ENCODE measurements at places on chromosomes 4 and X.

GRCh38 chrX:13647709-13648212 is 5.2 kb upstream of the TCEANC start:
- DNase-seq, result no peak

DNA sequence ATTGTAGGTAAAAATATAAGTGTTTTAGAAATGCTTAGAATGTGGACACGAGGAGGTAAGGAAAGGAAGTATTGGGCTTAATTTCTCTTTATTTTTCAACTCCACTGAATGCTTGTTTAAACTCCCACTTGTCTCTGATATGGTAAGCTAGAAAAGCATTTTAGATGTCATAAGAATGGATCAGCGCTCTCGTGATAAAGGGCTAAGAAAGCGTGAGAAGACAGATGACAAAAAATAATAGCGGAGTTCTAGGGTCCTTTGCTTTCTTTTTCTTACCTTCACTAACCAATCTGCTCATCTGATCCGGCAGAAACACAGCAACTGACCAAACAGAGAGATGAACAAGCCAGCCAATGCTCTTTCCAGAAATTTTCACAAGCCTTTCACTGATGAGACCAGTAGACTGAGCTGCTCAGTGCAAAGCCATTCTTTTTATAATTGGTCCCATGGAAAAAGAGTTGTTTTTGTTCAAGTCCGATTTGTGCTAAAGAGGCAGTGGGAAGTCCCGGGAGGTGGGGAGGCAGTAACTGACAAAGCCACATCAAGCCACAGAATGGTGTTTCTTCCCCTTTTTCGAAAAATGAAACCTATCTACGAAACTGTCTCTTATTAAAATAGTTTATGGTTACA is at the start of gene TASL:
TSS of gene TASL (minus strand) at position 405 of the 630 bp plus-strand sequence. CDS start 17,411 bp downstream, outside the sequence.
- DNase-seq, result no peak

DNA sequence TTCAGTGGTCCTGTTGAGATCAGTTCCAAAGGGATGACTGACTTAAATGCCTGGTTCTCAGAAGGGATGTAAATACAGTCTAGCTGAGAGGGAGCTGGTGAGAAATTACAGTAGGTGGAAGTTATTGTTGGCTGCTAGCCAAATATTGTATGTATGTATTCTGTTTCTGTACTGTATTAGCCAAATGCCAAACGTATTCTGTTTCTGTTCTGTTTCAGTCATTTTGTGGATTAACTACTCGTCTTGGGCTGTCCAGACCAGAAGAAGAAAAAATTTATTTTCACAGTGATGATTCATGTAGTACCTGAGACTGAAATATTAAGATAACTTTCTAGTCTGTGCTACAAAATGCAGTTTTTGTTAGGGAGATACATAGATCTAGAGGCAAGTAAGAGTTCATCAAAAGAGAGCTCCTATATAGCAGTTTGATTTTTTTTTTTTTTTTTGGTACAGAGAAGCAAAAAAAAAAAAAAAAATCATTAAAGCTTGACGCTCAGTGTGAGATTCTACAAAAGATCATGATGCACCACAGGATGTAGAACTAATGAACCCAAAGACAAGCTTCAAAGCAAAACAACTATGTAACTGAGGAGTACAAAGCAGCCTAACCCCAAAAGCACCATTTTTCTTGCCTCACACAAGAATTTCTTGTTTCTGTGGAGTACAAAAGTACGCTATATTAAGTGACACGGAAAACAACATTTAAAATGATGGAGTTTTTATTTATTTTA is 54.8 kb downstream of the CASP6 start:
- no peak for DNase-seq

GRCh38 chr4:83179205-83179604 is 64.7 kb upstream of the PLAC8 start:
- DNase-seq, result no peak

- no peak for DNase-seq
Observed at GRCh38 chr4:3010577-3010976, 47.2 kb downstream of the GRK4 start.

- DNase-seq, result no peak
Observed at GRCh38 chrX:134647477-134647877, 10.8 kb downstream of the PLAC1 start.

- no peak for DNase-seq
Observed at GRCh38 chrX:1205681-1206611, 6.5 kb downstream of the CRLF2 start.

DNA sequence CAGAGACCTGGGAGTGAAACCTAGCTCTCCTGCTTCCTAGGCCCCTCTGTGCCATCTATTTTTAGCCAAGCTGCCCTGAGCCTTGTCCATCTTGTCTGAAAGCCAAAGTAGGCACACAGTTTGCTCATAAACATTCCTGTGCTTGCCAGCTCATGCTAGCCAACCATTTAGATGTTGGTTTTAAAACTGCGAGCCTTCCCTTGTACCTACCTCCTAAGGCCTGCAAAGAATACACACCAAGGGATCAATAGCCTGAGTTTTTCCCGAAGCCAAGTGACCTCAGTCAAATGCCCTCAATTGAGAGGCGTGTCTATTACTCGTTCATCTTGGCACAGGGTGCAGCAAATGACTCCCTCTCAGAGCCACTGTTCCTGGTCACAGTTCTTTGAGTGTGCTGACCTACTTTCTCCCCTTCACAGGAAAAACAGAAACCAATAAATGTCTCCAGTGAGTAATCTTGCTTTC is 48.5 kb downstream of the ZCCHC12 start:
- DNase-seq, result no peak

- DNase-seq, result no peak
Observed at GRCh38 chrX:54386314-54386713, 28.5 kb upstream of the WNK3 start.

GRCh38 chr4:22496165-22496813 is 19.6 kb downstream of the ADGRA3 start:
- no peak for DNase-seq

DNA sequence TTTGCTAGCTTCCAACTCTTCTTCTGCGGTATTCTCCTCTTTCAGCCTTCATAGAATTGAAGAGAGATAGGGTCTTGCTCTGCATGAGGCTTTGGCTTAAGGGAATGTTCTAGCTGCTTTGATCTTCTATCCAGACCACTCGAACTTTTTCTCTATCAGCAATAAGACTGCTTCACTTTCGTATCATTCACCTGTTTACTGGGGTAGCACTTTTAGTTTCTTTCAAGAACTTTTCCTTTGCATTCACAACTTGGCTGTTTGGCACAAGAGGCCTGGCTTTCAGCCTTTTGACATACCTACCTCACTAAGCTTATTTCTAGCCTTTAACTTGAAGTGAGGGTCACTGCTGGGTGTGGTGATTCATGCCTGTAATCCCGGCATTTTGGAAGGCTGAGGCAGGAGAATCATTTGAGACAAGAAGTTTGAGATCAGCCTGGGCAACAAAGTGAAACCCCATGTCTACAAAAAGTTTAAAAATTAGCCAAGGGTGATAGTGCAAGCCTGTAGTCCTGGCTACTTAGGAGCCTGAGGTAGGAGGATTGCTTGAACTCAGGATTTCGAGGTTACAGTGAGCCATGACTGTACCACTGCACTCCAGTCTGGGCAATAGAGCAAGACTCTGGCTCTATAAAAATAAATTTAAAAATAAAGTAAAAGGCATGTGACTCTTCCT is 47.1 kb upstream of the HPGDS start:
- no peak for DNase-seq

DNA sequence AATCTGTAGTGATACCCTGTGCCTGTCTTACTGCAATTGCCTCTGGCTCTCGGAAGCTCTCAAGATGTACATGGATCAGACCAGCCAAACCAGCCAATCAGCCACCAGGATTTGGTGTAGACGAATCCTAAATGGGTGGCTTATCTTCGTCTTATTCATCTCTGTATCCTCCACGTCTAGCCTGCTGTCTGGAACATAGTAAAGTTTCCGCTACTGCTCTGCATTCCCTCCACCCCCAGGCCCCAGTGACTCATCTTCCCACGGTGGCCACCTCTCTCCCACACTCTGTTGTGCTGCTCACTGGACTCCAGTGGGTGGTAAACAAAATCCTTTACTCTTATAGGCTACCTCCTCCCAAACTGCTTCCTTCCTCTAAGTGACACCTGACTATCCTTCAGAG is 37.8 kb downstream of the SEPTIN6 start:
- no peak for DNase-seq

DNA sequence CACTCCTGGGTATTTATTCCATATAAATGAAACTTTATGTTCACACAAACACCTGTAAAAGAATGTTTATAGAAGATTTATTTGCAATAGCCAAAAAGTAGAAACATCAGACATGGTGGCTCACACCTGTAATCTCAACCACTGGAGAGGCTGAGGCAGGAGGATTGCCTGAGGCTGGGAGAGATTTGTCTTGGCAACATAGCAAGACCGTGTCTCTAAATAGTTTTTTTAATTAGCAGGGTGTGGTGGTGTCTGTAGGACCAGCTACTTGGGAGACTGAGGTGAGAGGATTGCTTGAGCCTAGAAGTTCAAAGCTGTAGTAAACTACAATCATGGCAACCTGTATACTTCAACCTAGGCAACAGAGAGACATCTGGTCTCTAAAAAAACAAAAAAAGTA is 27.7 kb upstream of the NFKB1 start:
- no peak for DNase-seq

DNA sequence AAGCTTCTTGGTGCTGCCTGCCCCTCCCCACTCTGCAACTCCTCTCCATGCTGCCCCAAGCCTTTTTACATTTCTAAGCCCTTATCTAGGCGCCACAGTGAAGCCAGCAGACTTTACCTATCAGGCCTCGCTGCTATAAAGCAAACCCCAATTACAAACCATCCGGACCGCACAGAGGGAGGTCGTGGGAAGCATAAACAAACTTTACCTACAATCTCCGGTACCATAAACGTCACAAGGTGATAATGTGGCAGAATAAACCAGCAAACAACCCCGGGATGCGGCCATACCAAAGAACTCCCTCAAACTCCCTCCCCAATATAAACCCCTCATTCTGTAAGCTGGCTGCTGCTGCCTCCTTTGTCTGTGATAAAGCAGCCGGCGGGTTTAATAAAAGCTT is 54.0 kb upstream of the ZCCHC13 start:
- DNase-seq, result no peak

DNA sequence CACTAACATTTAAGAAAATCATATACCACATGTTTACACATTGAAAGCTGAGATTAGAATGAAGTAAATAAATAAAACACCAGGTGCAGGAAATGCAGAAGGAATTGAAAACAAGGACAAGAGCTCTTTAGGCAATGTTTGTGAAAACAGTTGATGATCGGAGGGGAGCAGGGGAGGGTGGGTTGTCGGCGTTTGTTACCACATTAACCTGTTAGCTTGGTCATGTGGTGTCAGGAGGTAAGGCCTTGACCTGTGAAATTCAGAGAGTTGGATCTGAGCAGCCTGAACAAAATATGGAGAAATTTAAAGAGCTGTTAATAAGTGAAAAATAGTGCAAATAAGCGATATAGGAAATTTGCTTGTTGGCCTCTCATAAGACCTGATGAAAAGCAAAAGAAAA is 759.9 kb downstream of the PDHA2 start:
- no peak for DNase-seq

GRCh38 chr4:157964463-157964862 is 208.4 kb downstream of the GASK1B start:
- DNase-seq, result no peak

DNA sequence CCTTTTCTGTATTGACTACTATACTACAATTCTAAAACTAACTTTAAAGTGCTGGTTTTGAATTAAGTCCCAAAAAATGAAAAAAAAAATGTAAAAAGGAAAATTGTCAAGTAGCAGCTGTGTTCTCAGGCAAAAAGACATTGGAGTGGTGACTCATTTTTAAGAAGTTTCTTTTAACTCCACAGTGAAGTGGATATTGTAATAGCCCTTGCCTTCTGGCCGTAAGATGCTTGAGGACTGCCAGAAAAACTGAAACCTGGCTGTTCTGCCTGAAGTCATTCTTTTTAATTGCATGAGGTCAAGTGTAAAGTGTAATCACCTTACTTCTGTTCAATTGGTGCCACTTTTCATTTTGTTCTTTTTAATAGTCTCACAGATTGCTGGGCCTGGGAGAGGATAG is 28.9 kb downstream of the SPANXD start:
- no peak for DNase-seq

DNA sequence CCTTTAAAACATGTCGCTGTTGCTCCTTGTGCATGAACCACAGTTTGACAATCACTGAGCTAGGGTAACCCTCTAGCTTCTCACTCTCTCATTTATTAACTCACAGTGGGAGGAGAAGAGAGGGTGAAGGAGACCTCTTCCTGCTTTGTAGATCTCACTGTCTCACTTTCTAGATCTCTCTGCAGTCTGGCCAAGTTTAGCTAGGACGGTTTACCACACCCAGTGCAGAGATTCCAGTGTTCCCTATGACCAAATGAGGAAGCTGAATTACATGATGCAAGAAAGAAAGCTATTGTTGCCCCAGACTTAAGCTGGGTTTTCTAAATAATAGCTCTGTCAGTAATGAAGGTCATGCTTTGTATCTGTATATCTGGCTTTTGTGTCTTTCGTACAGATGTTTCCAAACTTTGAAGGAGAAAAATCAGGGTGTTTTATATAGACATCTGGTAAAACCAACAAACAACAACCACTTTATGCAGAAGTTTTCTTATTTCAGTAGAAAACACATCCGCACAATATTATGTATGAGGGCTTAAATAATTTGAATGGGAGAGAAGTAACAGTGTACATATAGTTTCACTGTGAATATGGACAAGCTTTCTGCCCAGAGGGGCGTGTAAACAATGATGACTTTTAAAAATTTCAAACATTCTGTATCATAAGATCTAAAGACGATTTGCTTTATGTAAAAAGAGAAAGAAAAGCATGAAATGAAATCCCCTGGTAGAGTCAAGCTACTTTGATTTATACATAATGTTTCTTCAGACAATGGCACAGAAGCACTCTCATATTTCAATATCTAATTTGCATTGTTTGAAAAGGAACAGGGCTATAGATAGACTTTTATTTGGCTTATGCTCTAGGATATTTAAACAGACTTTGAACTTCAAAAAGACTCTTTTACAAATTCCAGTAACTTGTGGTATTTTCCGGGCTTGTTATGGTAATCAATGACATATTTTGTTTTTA is 582.3 kb downstream of the FSTL5 start:
- no peak for DNase-seq

DNA sequence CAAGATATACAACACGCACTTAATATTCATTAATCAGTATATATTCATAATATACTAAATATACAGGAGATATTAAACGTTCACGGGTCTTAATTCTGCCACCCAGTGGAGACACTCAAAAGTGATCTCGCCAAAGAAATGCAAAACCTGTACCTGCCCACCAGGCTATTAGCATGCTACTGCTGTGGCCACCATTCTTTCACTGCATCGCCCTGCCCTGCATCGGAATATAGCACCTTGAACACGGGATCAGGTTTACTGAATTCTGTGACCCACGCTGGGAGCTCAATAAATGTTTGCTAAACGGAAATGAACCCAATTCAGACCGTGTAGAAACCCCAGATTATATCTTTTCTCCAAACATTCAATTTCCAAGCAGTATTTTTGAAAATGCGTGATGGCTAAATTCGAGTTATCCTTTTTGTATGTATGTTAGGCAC is 840 bp upstream of the CLCN3 start:
- DNase-seq, result peak; percentile 8

DNA sequence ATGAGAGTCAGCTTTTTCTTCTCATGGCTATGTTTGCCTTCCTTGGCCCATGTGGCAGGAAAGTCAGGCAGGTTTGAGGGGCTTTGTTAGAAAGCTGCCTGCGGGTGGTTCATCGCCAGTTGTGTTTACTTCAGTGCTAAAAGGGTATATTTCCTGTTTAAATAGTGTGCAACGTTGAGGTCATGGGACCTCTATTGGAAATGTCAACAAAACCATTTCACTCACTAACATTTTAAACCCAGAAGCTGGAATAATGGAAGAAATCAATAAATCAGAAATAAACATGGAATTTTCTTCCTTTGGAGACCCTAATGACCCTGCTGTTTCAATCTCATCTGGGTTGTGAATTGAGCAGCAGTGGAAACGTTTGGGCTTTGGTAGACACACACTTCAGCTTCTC is 185.8 kb downstream of the ANKRD50 start:
- no peak for DNase-seq

Measured in NCI-H446 treated with DMSO at 0.1 percent for 48 hours (cell line).